AG04450 (cell line): ENCODE measurements at places on chromosomes 12 and 14.

DNA sequence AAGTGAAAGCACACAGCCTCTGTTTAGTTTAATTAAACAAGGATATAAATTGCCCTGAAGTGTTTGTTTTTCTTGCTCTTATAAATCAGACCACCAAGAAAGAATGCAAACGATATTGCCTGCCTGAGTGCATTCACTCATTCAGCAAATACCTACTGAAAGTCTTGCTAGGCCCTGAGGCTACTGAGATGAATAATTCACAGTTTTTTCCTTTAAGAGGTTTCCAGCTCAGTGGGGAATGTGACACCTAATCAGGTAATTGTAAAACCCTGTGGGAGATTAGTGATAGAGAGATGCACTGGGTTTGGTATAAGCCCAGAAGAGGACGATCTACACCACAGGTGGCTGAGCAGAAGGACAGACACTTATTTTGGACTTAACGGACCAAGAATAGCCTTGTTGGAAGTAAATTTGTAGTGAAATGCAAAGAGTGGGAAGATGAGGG lies 151.4 kb downstream of the SLC35F4 start:
- no peak for DNase-seq

- no peak for DNase-seq
These were observed 433.8 kb downstream of the ADAMTS20 start for GRCh38 chr12:43118234-43118633.

GRCh38 chr12:6471989-6472360 lies 1.5 kb upstream of the VAMP1 start:
- DNase-seq = no peak

DNA sequence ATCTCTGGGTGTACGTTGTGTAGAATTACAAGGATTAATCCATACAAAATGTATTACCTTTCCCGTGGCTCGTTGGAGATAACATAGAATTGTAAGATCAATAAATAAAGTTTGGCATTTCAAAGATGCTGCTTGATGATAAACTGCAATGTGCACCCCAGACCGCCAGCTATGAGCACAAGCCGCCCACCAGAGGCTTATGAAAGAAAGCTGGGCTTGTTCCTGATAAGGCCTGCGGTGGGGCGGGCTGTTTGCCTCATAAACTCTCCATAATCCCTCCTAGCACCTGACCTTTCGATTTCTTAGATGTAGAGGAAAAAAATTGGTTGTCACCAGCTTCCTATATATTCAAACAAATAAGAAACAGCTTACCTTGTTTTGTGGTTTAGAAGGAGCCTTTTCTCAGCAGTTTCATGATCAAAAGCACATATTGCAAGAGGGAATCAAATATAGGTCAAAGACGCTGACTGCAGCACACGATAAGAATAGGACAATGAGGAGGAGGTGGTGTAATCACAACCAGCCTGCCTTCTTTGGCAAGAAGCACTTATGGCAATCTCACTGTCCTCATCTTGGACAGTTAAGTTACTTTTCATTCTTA lies 293.6 kb downstream of the RMST start:
- no peak for DNase-seq

GRCh38 chr12:5511644-5512600 lies 80.0 kb downstream of the NTF3 start:
- DNase-seq = peak; percentile 23

DNA sequence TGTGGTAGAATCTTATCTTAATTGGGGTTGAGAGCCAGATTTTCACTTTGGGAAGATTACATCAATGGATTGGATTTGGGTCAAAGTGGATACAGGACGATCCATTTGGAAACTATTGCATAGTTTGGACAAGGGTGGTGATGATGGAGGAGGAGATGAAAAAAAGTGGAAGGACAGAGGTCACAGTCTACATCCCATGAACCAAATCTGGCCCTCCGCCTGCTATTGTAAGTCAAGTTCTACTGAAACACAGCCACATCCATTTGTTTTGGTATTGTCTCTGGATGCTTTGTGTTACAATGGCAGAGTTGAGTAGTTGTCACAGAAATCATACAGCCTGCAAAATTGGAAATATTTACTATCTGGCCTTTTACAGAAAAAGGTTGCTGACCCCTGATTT lies 296.8 kb upstream of the NOS1 start:
- no peak for DNase-seq

DNA sequence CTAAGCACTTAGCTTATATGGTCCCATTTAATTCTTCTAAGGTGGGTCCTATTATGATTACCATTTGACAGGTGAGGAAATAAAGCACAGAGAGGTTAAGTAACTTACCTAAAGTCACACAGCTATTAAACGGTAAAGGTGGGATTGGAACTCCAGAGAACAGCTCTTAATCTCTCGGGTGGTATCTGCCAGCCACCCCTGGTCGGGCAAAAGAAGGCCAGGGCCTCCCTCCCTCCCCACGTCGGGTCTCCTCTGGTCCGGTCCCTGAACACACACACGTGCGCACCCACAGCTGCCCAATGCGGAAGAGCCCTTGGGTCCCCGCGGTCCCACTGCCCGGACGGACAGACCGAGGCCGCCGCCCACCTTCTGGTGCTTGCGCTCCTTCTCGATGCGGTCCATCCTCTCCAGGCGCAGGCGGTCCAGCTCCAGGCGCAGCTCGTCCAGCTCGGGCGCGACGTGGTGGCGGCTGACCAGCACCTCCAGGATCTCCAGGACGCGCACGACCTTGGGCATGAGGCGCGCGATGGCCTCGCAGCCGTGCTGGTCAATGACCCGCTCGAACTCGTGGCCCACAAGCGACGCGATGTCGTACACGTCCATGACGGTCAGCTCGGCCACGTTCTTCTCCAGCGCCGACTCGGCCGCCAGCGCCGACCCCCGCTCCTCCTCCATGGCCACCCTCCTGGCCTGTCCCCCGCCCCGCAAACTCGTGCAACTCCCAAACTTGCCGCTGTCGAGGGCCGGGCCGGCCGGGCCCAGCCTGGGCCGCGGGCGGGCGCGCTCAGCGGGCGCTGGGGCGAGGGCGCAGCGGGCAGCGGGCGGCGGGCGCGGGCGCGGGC lies 490 bp downstream of the RILPL1 start:
- DNase-seq = no peak

GRCh38 chr12:109833307-109834189 lies at the start of gene TRPV4:
TRPV4 (minus strand) TSS chr12:109833398; CDS start chr12:109814796, 18,602 bp downstream.
- DNase-seq = no peak

DNA sequence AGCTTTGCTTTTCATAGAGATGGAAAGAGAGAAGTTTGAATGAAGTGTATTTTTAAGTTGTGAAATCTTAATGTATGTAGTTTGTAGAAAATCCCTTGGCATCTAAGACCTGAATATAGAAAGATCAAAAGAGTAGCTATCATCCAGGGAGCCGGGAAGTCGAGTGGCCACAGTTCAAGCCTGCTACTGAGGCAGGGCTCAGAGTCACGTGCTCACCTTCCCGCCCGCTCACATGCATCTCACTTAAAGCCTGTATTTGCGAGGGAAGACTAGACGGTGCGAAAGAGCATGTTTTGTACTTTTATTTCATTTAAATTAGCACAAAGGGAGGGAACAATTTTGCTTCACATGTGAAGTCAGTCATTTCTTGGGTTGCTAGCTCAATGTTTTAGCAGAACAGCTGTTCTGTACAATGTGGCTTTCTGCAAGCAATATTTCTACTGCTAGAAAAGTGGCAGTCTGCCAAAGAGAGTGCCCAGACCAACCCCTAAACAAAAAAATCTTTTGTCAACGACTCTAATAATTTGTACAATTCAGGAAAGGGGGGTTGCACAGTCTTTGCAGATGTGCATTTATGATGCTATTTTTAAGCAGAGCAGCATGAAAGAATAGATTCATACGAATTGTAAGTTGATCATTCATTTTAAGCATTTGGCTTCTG lies 290.7 kb downstream of the NPAS3 start:
- DNase-seq = no peak

GRCh38 chr14:93986955-93987354 lies 10.1 kb upstream of the CCDC197 start:
- no peak for DNase-seq

- peak; percentile 82 for DNase-seq
These were observed 3.2 kb downstream of the CFL2 start for GRCh38 chr14:34711169-34711568.

- DNase-seq = no peak
These were observed 694.2 kb downstream of the SLC6A15 start for GRCh38 chr12:84218406-84218805.

GRCh38 chr12:4947253-4947652 lies 37.5 kb downstream of the KCNA1 start:
- no peak for DNase-seq

- no peak for DNase-seq
These were observed 12.9 kb downstream of the GPR84 start for GRCh38 chr12:54351341-54351740.

DNA sequence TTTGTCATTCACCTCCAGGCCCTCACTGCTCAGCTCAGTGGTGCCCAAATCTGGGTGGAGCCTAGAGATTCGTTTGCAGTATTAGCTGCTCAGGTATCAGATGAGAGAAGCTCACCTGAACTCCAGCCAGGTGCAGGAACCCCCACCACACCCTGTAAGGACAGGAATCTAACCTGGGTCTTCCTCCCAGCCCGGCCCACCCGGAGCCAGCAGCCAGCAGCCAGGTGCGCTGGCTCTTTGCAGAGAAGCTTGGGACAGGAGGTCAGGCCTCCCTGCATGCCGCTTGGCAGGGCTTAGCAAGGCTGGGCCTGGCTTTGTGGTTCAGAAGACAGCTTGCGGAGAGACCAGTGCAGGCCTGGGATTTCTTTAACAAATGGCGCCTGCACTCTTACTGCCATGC lies 125.6 kb upstream of the MYL2 start:
- DNase-seq = no peak
